ENCODE measurements at places on chromosomes 1 and 21.

GRCh38 chr1:7119156-7119555, 333.9 kb downstream of the CAMTA1 start:
- no peak for DNase-seq

GRCh38 chr1:235429143-235429542, 61.9 kb downstream of the TBCE start:
- DNase-seq, result no peak

DNA sequence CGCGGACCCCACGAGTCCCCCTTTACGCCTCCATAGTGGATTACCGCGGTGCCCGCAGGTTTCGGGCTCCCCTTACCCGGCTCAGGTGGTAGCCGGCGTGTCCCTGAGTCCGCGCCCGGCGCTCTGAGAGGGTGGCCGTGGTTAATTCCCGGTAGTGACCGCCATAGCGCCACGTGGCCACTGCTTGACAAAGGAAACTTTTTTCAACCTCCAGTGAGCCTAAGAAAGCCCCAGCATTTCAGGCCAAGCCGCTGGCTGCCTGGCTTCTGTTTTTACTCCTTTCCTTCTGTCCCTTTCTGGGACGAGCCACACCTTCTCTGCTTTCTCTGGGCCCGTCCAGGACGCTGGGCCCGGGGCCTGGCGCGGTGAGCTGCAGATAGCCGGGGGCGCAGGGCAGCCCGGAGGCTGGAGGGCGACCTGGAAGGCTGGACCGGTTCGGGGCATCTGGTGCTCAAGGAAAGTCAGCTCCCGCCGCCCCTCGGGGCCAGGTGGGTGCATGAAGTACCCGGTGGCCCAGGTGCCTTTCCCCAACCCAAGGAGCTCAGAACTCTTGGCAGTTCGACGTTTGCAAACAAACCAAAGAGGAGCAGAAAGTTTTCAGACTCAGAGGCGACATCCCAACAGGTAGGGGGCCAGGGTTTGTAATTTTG, 540 bp upstream of the C1orf198 start:
- no peak for DNase-seq

DNA sequence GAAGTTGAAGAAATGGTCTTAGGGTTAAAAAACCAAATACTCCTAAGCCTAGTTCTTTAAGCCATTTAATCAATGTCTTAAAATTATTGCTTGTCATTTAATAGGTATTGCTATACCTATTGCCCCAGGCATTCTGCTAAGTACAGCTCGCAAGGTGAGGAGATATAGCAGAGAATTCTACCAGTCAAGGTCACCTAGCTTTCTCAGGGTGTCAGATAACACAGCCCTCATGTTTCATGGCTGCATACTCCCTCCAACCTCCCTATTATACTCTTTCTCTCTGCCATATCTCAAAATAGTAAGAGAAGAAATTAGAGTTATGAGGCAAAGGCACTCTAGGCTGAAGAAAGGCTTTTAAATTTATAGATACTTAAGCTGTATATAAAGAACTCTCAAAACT, 68.4 kb upstream of the GPR88 start:
- DNase-seq, result no peak

DNA sequence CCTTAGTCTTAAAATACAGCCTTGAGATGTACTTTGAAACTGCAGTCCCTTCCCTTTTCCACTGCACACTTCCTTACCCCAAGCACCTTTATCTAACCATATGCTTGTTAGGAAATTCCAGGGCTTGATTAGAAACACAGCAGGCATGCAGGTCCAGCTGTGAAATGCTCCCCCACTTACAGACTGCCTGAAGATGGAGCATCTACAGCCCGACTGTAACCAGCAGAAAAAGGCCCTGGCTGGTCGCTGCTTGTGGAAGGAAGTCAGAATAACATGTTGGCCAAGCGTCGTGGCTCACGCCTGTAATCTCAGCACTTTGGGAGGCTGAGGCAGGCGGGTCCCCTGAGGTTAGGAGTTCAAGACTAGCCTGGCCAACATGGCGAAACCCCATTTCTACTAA, 37.2 kb downstream of the VN1R5 start:
- no peak for DNase-seq

DNA sequence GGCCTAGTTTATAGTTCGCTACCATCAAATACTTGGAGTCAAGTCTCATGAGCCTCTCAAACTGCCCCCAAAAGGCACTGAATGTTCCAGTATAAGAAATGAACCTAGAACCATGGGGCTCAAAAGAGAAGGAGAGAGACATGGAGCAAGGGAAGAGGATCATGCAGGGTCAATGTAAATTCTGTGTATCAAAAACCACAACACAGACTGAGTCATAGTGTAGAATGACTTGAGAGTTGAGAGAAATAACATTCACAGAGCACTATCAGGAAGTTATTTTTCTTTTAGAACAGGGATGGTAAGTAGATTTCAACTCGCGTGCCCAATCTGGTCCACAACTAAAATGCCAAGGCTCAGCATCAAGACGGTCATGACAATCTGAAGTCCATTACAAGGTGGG, 59.8 kb downstream of the GNG12 start:
- DNase-seq, result no peak

DNA sequence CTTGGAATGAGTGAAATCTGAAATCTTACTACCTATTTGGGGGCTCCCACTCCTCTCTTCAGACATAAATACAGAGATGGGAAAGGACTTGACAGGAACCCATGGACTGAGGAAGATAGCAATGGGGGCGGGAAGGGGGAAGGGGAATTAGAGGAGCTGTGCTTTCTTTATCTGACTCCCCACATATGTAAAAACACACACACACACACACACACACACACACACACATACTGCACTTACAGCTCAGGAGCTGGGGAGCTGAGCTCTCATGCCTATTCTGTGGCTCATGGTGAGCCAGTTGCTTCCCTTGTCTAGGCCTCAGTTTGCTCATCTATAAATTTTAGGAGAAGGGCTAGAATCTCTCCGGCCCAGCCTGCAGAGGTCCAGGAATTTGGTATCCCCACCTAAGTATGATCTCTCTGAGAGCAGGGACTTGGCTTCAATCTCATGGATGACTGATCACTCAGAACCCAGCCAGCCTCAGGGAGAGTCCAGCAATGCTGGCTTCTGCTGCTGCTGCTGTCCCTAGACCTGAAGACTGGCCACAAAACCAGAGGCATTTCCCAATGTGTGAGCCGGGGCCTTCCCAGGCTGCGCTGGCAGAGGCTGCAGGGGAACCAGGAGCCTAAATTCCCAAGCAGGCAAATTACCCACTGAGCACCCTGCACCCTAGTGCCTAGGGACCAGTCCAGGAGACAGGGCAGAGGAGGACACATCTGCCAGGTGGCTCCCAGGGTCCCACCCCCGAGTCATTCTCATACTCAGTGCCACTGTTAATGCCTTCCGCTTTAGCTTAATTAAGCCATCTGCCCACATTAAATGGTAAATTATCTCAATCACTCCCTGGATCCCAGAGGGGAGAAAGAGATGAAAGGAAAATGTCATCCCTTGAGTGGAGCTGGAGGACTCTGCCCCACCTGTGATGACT, 57.5 kb upstream of the RBM15 start:
- DNase-seq, result no peak

- no peak for DNase-seq
Measured at GRCh38 chr1:26538480-26539412, 9.2 kb downstream of the RPS6KA1 start.

DNA sequence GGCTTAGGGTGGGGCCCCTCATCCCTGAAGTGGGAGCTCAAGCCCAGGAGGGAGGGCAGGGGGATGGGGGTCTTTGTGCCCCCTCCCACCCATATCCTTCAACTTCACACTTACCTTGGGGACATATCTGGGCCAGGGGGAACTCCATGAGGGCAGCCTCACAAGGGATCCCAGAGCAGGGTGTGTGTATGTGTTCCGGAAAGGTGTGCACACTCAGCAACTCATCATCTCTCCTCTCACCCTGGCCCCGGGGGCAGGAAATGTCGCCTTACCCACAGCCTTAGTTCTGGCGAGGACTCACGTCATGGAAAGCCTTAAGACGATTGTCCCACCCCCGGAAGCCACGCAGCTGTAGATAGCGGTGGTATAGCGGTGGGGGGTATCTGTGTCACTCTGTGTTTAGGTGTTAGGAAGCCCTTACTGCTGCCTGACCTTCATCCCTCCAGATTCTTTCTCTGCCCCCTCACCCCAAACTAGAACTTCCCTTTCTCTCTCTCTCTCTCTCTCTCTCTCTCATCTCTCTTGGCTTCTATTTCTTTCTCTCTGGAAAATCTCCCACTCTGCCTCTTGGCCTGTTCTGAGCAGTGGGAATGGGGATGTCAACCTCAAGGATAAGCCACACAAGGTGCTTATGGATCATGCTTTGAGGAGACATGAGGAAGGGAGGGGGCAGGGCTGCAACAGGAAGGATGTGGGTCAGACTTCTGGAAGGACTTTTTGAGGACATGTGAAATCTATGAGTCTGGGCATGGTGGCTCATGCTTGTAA, at the start of gene SH2D2A:
Gene SH2D2A (minus strand): TSS at position 288 of the 768 bp plus-strand sequence. CDS start 140 bp downstream, at position 148.
- DNase-seq, result peak; percentile 89

DNA sequence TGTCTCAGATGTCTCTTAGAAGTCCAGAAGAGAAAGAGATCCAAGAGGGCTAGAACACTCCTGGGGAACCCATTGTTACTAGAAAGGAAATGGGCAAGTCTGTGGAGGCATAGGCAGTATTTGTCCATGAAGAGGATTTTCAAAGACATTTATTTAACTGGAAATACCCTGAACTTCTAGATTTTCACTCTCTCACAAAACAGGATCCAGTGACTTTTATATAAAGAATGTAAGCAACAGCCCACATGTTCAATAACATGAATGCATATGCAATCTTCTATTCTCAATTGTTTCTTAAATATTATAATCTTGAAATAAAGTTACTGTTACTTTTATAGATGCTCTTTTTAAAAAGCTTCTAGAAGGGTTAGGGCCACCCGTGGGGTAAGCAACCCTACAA, 53.4 kb downstream of the TBX15 start:
- DNase-seq, result no peak

DNA sequence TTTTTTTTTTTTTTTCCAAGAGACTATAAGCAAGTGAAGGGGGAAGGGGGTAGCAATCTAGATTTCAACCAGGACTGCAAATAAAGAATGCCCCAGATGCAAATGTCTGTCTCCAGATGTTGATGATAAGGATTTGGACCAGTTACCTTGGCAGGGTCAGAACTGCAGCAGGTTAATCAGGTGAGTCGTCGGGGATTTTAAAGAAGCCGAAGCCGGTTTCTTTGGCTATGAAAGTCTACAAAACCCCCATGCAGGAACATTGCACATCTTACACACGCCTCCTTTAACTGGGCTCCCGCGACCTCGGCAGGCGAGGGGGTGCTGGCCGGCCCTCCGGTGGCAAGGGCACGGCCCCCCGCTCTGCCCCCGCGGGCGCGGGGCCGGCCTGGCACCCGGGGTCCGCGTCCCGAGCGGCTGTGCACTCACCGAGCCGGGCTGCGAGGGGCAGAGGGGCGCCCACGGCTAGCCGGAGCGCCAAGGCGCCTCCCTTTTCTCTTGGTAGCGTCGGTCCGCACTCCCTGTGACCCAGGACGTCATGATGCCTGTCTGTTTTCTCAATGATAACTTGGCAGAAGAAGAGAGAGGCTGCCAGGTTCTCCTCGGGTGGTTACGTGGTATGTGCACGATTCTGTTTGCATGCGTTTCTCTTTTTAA, 366.3 kb upstream of the ESRRG start:
- no peak for DNase-seq

DNA sequence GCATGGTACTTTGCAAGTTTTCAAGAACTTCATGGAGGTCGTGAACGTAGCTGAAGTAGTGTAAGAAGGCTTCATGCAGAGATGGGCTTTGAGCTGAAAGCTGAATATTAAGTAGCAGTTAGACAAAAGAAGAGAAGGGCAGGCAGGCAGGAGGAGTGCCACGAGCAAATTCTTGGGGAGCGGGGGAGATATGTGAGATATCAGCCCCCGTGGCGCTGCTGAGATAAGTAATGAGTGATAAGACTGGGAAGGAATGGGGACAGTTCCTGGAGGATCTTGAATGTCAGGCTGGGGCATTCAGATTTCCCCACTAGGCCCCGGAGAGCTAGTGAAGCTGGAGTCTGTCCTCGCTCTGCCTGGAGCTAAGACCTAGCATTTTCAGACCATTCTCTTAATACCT, 27.9 kb upstream of the KIRREL1 start:
- DNase-seq, result no peak

- no peak for DNase-seq
Measured at GRCh38 chr1:4847711-4848110, 193.3 kb downstream of the AJAP1 start.

- DNase-seq, result no peak
Measured at GRCh38 chr21:18204931-18205330, 39.7 kb upstream of the CHODL start.

All from stimulated activated CD4-positive, alpha-beta T cell treated with anti-CD3 and anti-CD28 coated beads, TNF-alpha, amount 100 ng/mL, for 1 hour (primary cell).